ENCODE measurements at places on chromosomes 1 and 21. TPM values are rescaled to one million over a fixed set of nuclear protein-coding genes. Genes with fewer than 3 reads are reported as not detected.

The S100A7 gene
- not detected for total RNA-seq

The OR2L3 gene
- total RNA-seq = not detected

The C4BPB gene
- 0.62 TPM for total RNA-seq

The IGSF3 gene
- 9.3 TPM for total RNA-seq

The DHRS3 gene
- total RNA-seq = 113 TPM

The RYR2 gene
- total RNA-seq = 0.03 TPM

The LIN28A gene
- total RNA-seq = 0.64 TPM

The SPATA1 gene
- 5.0 TPM for total RNA-seq

The CR1L gene
- not detected for total RNA-seq

The CFAP126 gene
- total RNA-seq = not detected

The KCNA2 gene
- total RNA-seq = 1.1 TPM

All from Panc1 (cell line).